ENCODE measurements at places on chromosomes 4 and X. TPM values are rescaled to one million over a fixed set of nuclear protein-coding genes. Genes with fewer than 3 reads are reported as not detected.

GRCh38 chrX:48791063-48791820 lies 4.9 kb downstream of the GATA1 start:
- DNase-seq = no peak

The ERCC6L gene
- total RNA-seq = 9.9 TPM

DNA sequence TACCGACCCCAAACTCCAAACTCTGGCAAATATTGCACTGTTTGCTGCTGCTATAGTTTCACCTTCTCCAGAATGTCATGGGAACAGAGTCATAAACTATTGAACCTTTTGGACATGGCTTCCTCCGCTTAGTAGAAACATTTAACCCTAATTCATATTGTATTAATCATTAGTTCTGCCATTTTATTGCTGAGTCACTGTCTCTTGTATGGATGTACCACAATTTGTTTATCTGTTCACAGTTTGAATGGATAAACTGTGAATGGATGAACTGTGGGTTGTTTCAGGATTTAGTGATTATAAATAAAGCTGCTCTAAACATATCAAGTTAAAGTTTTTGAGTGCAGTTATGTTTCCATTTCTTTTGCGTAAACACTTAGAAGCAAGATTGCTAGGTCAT lies 10.1 kb downstream of the ANXA10 start:
- DNase-seq = no peak

- DNase-seq = peak; percentile 1
These were observed 149.1 kb downstream of the MAGEB17 start for GRCh38 chrX:16316331-16316730.

The TGIF2LX gene
- total RNA-seq = not detected

GRCh38 chr4:177302371-177303100 lies 7.1 kb upstream of the NEIL3 start:
- DNase-seq = peak; percentile 42

Measured in fibroblast of the aortic adventitia (primary cell).